Activated T-cell treated with anti-CD3 and anti-CD28 coated beads, Interleukin-2, amount 50 U/mL, for 1 hour (primary cell): ENCODE measurements at places on chromosomes 6 and 20.

GRCh38 chr6:57209030-57209429 lies 13.1 kb downstream of the RAB23 start:
- DNase-seq, result no peak

DNA sequence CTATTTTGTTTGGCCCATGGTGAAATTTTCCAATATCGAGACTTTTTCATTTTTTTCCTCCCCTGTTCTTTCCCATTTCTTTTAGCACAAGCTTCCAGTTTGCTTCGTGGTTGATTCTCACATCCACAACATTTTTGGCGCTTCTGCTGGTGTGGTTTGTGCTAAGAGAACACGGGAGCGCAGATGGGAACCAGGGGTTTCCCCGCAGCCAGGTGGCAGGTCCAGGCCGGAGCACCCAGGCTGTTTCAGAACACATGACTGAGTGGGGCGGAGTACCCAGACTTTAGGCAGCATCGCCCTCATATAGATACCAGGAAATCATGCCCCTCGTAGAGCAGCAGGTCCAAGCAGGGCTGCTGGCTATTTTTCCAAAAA lies 58.0 kb downstream of the SYTL3 start:
- no peak for DNase-seq

DNA sequence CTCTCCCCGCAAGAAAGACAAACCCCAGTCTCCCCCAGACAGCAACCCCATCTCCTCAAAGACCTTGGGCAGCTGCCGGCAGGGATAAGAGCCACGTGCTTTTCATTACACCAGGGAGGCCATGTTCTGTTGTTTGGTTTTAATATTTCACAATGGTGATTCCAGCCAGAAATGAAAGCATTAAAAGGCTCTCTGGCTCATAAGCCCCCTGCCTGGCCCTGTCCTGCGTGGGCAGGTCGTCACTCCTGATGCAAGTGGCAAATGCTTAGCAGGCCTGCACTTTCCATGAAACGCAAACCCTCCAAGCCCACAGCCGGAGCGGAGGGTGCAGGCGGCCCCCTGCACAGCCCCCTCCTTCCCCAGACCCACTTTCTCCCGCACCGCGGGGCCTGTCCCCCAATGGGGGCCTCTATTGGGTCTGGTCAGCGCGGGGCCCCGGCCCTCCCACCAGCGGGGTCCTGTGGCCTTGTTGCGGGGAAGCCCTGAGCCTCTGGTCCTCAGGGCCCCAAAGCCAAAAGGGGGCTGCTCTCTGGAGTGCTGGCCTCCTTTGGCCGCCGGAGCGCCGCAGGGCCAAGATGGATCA lies 77.2 kb downstream of the TMEM242 start:
- DNase-seq, result no peak

GRCh38 chr6:144955392-144955791 lies 670.3 kb downstream of the UTRN start:
- no peak for DNase-seq

DNA sequence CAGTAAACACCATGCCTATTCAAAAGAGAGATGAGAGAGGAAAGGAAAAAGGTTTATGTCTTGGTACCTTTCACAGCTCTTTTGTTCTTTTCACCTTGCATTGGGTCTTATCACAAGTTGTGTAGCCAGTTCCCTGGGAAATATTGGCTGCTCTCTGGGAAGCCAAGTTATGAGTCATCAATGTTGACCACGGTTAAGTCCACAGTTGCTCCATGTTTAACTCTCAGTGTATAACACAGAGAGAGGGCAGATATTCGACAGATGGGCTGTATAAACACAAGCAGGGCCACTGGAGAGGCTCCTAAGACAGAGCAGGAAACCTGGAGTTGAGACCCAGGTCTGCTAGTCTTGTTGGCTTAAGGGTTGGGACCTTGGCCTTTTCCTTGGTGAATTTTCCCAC lies 718.6 kb downstream of the QKI start:
- DNase-seq, result no peak

DNA sequence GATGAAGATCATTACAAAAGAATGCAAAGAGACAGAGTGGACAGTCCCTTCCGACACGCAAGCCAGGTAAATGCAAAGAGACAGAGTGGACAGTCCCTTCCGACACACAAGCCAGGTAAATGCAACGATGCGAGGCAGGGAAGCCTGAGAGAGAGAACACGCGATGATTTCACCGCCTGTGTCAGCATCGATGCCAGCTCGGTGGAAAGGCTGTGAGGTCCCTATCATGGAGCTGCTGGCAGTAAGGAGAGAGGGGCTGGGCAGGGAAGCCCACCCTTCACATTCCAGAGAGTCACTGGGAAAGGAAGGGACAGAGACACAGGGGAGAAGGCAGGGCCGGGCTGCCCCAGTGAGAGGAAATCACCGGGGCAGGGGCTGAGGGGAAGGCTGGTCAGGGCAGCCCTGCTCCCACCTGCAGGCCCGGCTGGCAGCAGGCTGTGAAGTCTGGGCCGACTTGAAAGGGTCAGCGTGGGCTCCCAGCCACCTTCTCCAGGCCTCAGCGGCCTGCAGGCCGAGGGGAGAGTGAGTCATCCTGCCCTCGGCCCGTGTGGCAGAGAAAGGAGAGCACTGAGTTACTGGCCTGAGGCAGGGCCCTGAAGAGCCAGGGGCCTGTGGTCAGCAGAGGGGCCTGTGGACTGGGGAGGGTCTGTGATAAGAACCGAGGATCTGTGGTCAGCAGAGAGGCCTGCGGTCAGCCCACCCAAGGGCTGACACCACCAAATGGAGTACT lies 80.4 kb downstream of the DACT2 start:
- no peak for DNase-seq

DNA sequence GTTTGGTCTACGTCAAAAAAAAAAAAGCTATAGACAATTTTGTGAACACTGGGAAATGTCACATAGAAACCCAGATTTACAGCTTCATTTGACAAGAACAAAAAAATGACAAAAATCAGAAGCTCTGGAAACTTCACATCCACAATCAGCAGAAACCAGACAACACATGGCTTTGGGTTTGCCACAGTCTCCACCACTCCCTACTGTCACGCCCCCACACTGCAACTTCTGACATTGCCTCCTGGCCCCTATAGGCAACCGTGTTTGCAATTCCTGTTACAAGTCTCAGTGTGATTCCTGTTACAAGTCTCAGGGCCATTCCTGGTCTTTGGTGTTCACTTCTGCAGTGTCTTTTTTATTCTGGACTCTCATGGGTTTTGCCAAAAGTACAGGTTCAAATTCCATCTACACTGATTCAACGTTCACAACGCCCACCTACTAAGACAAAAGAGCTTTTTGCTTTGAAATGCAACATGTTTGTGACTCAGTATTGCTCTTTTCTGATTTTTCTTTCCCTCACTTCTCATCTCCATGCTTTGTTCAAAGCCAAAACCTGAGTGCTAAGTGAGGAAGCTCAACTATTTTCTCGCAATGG lies 12.0 kb downstream of the CNKSR3 start:
- DNase-seq, result no peak

- no peak for DNase-seq
Observed at GRCh38 chr6:13563009-13563408, 11.4 kb upstream of the SIRT5 start.

GRCh38 chr6:143271024-143271423 lies 179.5 kb downstream of the ADAT2 start:
- DNase-seq, result no peak

DNA sequence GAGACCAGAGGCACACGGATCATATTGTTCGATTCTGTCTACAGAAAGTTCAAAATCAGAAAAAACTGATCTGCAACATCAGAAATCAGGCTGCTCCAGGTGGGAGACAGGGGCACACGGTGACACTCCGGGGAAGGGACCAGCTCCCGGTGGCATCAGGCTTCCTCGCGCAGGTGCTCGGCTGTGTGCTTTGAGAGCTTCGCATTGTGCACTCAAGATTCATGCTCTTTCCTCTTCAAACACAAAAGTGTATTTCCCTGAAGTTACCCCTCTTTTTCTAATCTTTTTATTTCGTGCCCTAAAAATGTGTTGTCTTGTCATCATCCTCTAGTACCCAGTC lies 108.1 kb downstream of the DLL1 start:
- no peak for DNase-seq

- peak; percentile 63 for DNase-seq
Observed at GRCh38 chr6:293193-294174, 1.2 kb downstream of the DUSP22 start.

GRCh38 chr6:40460380-40460779 lies 126.8 kb downstream of the LRFN2 start:
- DNase-seq, result no peak

GRCh38 chr6:93420163-93420795 lies 920 bp upstream of the EPHA7 start:
- DNase-seq, result no peak

- DNase-seq, result no peak
Observed at GRCh38 chr6:77180326-77180725, 283.0 kb downstream of the HTR1B start.
